ENCODE measurements at places on chromosomes 11 and 22. TPM values are rescaled to one million over a fixed set of nuclear protein-coding genes. Genes with fewer than 3 reads are reported as not detected.

Gene TRIM49
- polyA plus RNA-seq: not detected

Gene C11orf98
- polyA plus RNA-seq: 53.7 TPM

DNA sequence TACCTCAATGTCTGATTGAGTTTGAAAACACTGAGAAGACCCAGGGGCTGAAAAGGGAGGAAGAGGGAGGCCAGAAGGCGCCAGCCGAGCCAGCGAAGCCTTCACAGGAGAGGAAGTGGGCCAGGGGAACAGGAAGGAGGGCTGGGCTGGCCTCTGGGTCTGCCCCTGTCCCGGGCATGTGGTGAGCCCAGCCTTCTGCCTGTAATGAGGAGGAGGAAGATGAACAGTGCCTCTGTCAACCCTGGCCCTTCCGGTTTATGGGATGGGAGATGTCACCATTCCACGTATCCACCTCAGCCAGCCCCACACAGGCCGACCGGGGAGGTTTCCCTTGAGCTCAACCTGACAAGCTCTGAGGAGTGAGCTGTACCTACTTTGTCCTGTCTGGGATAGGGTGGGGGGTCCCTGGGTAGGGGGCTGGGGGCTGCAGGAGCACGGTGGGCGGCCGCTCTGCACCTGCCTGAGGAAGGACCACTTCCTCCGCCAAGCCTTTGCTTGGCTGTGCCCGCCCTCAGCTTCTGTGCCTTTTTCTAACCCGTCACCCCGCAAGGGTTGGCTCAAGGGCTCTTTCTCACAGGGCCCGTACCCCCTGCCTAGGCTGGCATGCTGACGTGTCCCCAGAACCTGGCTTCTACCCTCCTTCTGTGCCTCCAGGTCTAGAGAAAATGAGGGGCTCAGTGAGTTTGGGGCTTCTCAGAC is 2.0 kb downstream of the PARVG start:
- DNase-seq: no peak

Gene UCP3
- 4.5 TPM for polyA plus RNA-seq

DNA sequence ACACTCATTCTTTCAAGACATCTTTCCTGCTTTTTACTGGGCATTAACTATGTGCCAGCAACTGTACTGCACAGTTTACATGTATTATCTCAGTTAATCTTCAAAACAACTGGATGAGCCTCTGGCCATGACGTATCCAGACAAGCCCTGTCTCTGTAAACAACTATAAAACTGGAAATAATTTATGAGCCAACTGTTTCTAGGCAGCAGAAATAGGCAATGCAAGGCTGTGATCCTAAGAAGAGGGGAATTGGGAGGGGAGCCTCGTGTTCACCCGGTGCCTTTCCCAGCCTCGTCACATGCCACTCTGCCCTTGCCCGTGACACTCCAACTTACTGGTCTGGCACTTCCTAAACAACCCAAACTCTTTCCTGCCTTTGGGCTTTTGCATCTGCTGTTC is 82.8 kb downstream of the FBXO7 start:
- no peak for DNase-seq

DNA sequence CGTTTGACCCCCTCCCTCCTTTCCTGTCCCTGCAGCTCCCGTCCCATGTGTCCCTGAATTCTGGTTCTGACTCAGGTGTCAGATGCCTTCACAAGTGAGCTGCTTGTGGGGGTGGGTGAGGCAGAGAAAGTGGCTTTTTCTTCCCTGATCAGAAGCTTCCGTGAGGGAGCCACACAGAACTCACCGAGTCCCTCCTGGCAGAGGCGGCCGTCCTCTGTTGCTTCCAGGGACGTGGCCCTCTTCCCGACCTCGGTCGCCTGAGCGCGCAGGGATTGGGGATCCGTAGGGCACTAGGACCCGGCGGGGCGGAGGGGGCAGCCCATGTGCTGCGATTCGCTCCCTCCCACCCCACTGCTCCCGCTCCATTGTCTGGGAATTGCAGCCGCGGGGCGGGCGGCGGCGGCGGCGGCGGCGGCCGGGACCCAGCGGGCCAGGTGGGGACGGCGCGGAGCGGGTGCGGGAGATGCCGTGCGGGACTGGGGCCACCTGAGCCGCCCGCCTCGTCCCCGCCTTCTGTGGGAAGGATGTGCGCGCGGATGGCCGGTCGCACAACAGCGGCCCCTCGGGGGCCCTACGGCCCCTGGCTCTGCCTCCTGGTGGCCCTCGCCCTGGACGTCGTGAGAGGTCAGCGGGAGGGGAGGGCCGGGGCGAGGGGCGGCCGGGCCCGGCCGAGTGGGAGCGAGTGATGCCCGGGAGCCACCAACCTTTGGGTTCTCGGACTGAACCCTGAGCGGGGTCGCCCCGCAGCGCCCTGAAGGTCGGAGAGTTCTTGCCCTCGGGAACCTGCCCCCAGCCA is at the start of gene TMEM132A:
TMEM132A (plus strand) TSS at position 351 of the 796 bp plus-strand sequence; CDS start at position 525, 174 bp downstream.
- no peak for DNase-seq

Gene CADM1
- 145 TPM for polyA plus RNA-seq

GRCh38 chr11:126945319-126945718 is 55.3 kb downstream of the KIRREL3 start:
- DNase-seq: no peak

DNA sequence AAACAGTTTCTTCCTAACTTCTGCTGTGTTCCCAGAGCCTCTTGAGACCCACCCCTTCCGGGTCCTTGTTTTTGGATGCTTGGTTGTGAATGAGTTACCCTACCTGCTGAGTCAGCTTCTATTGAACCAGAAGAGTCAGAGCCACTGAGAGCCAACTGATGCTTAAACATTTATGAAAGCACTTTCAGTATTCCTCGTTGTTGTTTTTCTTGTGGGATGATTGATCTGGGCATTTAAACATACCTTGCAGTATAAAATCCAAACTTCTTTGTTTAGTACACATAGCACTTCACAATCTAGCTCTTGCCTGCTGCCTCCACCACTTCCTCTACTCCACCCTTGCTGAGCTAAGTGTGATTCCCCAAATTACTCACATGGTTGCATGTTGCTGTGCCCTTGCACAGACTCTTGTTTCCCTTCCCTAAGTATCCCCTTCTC is 5.5 kb downstream of the PRSS23 start:
- no peak for DNase-seq

Gene GLYAT
- polyA plus RNA-seq: 151 TPM

Gene NPAS4
- 0.57 TPM for polyA plus RNA-seq

Gene ENTHD1
- polyA plus RNA-seq: not detected

Gene ZNF280A
- polyA plus RNA-seq: not detected

GRCh38 chr11:206002-206384 is 1.2 kb downstream of the BET1L start:
- DNase-seq: no peak

Gene PANX3
- polyA plus RNA-seq: not detected

Gene NRIP3
- 1.2 TPM for polyA plus RNA-seq

DNA sequence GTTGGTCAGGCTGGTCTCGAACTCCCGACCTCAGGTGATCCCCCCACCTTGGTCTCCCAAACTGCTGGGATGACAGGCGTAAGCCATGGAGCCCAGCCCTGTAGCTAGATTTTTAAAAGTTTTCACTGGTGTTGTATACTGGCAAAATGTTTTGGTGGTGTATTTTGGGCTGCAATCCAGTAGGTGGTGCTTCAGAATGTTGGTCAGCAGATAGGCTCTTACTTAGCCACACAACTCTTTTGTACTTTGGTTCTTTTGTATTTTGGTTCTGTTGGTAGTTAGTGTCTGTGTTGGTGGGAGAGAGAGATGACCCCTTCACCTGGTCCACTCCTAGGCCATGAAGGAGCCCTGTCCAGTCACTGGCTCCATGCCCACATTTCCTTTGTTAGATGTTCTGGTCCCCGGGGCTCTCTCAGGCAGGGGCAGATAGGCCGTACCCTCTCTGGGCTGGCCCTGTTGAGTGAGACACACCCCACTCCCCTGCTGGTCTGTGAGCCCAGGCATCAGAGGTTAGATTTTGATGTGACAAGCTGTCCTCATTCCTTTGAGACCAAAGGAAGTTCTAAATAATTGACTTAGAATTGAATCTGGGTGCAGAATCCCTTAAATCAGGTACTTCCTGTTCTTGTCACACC is 123.8 kb downstream of the DDX10 start:
- no peak for DNase-seq

DNA sequence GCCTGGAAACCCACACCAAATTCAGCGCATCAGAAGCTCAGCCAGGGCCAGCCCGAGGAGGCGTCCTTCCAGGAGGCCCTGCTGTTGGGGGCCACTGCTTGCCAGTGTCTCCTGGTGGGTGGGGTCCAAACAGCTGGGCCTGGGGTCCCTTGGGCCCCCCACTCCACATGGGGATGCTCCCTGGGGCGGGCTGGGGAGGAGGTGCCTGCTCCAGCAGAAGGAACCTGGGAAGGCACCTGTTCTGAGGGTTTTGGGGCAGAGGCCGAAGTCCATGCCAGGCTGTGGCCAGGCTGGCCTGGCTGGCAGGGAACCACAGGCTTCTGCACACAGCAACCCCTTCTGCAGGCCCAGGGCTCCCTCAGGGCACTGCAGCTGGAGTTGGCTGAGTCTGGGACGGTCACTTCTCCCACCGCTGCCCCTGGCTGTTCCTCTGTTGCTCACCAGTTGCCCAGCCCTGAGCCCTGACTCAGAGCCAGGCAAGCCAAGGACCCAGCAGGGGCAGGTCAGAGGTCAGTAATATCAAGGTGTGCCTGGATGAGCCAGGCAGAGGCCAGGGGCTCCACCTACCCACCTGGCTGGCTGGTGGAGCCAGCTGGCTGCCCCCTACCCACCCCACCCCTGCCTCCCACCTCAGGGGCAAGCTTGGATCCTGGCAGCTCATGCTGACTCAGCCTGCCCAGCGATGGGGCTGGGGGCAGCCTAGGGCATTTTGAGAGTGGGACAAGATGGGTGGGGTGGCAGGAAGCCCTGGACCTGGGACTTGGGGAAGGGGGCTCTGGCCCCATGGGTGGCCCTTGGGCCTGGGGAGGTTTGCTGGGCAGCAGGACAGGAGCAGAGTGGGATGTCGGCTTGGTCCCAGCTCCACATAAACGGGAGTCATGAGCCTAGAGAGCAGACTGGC is 12.0 kb upstream of the PHLDA2 start:
- no peak for DNase-seq

Gene CCDC73
- polyA plus RNA-seq: 0.19 TPM

Gene CEP126
- polyA plus RNA-seq: 4.6 TPM

DNA sequence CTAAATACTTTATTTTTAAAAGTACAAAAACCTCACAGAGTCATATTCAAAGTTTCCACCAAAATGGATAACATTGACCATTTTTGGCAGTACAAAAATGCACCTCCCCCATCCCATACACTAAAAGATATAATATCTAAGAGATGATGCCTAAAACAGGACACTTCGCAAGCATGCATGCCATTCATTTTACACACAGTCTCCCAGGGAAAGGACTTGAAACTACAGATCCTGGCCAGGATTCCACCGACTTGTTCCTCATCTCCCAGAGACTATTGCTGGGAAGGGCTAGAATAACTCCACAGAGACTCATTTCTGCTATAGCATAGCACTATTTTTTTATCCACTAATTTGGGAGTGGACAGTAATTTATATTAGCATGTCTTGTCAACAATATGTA is 81.7 kb downstream of the MTNR1B start:
- no peak for DNase-seq

DNA sequence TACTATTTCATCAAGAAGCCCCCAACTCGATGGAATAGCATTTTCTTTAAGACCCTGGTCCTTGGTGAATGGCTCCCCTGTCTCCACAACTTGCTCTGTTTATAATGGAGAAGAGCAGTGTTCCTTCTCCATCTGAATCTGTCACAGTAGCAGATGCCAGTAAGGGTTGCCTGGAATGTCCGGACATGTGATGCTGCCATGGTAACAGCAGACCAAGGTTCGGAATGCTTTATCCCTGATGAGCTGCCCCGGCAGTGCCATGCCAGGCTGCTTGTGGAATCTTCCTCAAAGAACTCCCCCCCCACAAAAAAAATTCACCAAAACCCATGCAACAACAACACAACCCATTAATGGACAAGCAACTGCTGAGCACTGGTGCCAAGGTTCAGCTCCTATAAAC is 72.5 kb downstream of the KCNC1 start:
- DNase-seq: no peak

GRCh38 chr22:47631571-47632102 is 869.2 kb downstream of the TBC1D22A start:
- DNase-seq: no peak

DNA sequence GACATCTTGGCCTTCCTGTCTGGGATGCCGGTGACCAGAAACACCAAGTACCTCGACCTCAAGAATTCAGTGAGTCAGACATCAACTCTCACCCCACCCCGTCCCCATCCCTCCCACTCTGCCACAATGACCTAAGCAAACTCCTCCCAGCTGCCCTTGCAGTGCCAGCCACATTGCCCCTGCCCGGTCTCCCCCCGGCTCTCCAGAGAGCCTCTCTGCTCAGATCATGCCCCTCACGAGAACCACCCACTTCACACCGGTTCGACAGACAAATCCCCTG is 23.6 kb upstream of the MYRF start:
- DNase-seq: no peak

Gene CD3G
- 0.16 TPM for polyA plus RNA-seq

Gene OR2D3
- not detected for polyA plus RNA-seq

DNA sequence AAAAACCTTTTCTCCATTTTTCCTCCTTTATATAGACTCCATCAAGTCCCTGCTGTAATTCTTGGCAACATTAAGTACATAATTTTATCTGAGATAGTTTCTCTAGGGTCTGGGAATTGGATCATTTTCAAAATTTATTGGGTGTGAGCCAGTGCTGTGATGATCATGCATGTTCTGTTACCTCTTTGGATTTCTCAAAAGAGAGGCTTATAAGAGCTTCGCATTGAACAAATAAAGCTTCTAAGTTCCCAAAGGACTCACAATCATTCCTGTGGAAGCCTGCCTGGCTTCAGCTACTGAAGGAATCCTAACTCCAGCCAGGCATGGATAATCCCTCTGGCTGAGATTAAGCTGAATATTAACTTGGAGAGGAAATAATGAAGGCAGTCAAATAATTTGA is 208.5 kb downstream of the RAB38 start:
- no peak for DNase-seq

- no peak for DNase-seq
Observed at GRCh38 chr11:69002570-69003231, 10.3 kb downstream of the MRGPRF start.

- DNase-seq: no peak
Observed at GRCh38 chr11:103222806-103223205, 113.6 kb downstream of the DYNC2H1 start.

DNA sequence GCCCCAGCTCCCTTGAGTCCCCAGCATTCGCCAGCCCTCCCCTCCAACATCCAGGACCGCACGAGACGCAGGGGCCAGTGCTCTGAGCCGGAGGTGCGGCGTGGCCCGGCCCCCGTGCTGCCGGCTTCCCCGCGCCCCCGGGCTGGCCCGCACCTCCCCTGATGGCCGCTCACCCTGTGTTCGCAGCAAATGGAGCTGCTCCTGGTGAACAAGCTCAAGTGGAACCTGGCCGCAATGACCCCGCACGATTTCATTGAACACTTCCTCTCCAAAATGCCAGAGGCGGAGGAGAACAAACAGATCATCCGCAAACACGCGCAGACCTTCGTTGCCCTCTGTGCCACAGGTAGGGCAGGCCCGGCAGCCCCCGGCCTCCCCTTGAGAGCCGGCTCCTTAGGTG is 2.7 kb downstream of the CCND1 start:
- no peak for DNase-seq

- no peak for DNase-seq
Observed at GRCh38 chr11:57288771-57289579, 35.8 kb downstream of the TNKS1BP1 start.

All from left renal pelvis (tissue), 4 donors.